Liver (tissue), 10 donors: ENCODE measurements at places on chromosomes 11 and 22.

GRCh38 chr11:17745023-17745772 is 10.6 kb downstream of the KCNC1 start:
- no peak for DNase-seq

GRCh38 chr11:94131718-94132115 is 3.1 kb downstream of the PANX1 start:
- no peak for DNase-seq

DNA sequence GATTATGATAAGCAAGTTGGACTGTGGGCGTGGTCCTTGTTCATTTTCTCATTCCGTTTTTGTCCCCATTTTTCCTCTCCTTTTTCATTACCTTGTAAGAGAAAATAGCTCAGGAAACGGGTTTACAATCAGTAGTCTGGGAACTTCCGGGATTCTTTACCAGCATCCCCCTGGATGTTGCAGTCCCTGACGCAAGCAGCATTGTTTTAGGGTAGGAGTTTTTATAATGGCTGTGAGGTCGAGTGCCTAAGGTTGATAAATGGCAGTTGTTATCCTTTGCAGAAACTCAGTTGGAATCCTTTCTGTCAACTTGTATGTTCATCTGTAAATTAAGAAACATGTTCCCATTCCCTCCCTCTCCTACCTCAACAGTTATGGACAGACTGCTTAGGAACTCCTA is 68.3 kb downstream of the ARHGEF12 start:
- DNase-seq: no peak

- no peak for DNase-seq
Measured at GRCh38 chr22:47094861-47095330, 332.4 kb downstream of the TBC1D22A start.

DNA sequence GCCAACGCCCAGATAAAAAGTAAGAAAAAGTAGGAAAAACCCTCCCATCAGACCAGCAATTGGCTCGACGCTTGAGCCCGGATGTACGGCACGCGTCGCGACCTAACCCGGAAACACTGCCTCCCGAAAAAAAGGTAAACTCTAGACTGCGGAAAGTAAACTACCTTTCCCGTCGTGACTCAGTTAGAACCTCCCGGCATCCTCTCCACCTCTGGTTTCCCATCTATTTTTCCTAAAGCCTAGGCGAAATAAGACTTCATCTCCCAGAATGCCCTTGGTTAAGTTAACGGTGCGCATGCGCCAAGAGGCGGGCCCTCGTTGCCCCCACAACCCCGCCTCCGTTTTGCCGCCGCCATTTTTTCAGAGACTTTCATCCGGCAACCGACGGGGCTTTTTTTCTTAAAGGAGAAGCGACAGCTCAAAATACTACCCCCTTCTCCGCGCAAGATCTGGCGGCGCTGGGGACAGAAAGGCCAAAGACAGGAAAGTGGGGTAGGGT is 678 bp upstream of the ZFP91 start:
- DNase-seq: peak; percentile 92

DNA sequence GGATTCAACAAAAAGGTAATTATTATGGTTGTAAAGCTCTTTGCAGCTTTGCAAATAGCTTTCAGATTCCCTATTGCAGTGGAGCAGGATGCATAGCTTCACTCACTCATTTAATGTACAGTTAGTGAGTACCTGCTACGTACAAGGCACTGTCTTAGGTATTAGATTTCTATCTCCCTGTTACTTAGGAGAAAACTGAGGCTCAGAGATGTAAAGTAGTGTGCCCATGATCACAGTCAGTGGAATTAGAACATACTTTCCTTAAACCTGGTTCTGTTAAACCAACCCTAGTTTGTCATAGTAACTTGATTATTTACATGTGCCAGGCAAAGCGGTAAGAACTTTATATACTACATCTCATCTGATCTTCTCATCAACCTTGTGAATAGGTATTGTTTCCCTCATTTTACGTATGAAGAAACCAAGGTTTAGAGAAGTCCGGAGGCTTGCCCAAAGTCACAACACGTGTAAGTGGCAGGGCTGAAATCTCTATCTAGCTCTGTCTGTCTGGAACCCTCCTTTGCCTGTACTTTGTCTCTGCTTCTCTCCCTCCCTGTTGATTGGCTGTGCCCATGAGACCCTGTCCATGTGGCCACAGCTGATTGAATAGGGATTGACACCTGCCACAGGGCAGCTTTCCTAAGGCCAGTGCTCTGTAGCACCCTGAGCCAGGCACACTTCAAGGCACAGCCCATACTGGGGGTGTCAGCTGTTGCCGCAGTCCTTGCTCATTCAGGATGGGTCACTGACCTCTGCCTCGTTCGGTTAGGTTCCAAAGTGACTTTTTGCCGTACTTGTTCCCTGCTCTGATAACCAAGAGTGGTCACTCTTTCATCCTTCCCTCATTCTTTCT is 63.8 kb upstream of the PRSS23 start:
- no peak for DNase-seq

- DNase-seq: no peak
Measured at GRCh38 chr22:19517171-19517500, 7.1 kb downstream of the CLDN5 start.

DNA sequence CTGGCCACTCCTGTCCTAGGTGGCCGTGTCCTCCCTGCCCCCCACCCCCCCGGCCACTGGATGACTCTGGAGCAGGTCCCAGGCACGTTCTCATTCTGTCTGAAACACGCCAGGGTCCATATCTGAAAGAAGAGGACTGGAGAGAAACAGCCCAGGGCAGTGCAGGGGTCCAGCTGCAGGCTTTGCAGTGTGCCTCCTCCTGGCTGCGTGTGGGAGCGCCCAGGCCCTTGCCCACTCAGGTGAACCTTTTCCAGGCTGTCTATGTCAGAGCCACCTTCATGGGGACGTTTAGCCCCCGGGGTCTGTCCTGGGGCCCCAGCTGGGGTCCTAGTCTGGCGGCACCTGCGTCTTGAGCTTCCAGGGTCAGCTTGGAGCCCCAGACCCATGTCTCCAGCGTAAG is 15.6 kb downstream of the GRAMD4 start:
- DNase-seq: no peak

DNA sequence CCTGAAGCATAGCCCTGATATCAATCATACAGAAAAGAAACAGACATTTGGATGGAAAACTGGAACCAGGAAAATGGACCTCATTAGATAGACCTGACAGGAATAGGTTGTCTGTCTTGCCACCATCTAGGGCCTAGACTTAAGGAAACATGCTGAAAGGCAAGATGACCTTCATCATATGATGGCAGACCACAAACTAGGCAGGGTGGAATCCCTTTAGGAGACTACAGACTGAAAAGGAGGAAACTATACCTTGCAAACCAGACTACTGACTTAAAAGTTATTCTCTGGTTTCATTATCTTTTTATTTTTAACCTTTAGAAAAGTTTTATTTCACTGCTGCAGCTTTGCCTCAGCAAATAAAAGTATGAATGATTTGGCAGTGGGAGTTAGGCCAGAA is 20.3 kb downstream of the SBF2 start:
- DNase-seq: no peak

DNA sequence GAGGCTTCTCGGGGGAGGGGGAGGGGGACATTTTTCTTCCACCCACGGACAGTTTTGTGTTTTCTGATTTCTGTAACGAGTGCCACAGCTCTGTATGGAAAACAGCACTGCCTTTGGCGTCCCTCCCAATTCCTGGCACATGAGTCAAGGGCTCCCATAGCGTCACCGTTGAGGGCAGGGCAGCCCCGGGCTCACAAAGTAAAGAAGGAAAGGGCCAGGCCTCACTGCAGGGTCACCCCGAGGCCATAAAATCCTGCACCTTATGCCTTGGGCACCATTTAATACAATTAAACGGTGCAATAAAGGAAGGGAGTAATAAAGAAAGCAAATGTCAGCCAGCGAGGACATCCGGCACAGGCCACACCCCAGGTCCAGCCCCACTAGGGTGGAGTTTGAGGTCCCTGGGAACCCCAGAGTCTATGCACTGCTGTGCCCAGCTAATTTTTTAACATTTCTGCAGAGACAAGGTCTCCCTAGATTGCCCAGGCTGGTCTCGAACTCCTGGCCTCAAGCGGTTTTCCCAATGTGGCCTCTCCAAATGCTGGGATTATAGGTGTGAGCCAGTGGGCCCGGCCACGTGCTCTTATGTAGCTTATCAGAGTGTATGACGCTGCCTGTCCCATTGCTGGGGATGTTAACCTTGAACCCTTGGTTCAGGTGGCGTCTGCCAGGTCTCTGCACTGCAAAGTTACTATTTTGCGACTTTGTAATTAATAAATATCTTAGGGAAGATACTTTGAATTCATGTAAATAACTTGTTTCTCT is 13.6 kb upstream of the MUC2 start:
- no peak for DNase-seq

GRCh38 chr11:57460022-57460757 is at the start of gene RTN4RL2:
Gene RTN4RL2 (plus strand): TSS chr11:57460528. CDS start chr11:57460866, 338 bp downstream.
- peak; percentile 61 for DNase-seq

GRCh38 chr11:6096417-6096816 is 11.1 kb upstream of the OR56B4 start:
- no peak for DNase-seq

GRCh38 chr22:40769761-40770160 is 49.4 kb downstream of the SLC25A17 start:
- no peak for DNase-seq

DNA sequence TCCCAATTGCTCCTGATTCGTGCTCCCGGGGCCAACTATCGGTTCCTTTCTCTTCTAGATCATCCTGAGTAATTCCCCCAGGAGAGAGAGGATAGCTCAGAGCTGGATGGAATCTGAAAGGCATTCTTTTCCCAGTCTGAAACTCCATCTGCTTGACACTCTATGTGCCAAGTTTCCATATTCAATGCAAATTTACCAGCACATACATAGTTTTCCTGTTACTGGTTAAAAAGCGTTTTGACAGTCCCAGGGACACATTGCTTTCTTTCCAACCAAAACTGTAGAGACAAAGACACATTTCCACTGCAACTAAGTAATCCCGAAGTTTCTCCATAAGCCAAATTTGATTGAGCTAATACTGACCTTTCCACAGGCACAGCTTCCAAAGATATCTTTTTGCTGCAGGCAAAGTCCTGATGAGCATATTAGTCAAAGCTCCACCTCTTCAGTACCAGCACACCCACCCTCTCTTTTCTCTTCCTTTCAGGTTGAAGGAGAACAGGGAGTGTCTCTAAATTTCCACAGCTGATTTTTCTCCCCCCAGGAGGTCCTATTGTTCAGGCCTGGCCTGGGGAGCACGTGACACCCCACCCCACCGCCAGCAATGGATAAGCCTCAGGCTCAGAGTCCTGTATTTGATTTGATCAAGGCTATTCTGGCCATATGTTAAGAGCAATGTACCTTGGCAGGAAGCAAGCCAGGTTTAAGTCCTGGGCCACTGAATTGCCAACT is 9.7 kb upstream of the ANKK1 start:
- DNase-seq: no peak

- no peak for DNase-seq
Measured at GRCh38 chr11:10640308-10640707, 53.2 kb downstream of the IRAG1 start.

- DNase-seq: no peak
Measured at GRCh38 chr11:14578541-14578956, 58.4 kb upstream of the PSMA1 start.

DNA sequence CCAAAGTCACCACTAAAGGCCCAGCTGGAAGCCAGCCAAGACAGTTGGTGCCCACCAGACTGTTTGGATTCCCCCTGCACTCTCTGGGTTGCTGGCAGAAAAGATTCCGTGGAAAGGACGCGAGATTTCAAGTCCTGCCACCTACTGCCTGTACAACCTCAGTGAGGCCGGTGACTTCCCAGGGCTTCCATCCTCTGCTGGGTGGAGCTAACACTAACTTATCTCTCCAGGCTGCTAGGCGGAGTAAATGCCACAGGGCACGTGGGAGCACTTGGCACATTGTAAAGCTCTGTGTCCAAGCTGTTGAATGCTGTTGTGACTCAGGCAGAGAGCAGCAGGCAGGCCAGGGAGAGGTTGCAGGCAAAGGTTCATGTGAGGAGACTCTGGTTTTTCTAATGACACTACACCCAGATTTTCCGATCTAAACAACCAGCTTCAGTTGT is 50.9 kb upstream of the CDON start:
- no peak for DNase-seq

DNA sequence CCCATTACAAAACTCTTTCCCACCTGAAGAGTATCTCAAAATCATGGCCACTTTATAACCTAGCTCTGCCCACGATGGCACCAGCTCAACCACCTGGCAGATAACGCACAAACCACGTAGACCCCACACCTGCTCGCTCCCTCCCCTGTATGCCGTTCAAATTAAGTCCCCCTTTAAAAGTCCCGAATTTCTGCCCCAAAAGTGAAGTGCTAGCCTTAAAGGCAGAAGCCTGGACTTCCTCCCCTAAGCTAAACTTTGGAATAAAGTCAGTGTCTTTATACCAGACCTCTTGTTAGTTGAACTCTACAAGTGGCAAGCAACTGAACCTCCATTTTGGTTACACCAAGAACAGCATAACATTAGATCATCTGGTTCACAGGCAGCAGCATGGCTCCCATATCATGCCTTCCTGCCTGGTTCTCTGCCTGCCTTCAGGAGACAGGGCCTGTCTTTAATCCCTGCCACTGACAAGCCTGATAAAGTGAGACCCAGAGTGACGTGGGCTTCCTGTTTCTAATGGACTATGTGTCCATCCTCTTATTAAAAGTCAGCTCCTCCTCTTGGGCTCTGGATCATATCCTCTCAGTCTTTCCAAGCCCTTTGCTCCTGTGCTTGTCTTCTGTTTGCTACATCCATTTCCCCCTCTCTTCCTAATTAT is 32.6 kb upstream of the NNMT start:
- DNase-seq: no peak

- no peak for DNase-seq
Measured at GRCh38 chr22:30016596-30016995, 63.7 kb upstream of the HORMAD2 start.

- DNase-seq: peak; percentile 55
Measured at GRCh38 chr11:114060392-114061047, 1.0 kb downstream of the ZBTB16 start.

DNA sequence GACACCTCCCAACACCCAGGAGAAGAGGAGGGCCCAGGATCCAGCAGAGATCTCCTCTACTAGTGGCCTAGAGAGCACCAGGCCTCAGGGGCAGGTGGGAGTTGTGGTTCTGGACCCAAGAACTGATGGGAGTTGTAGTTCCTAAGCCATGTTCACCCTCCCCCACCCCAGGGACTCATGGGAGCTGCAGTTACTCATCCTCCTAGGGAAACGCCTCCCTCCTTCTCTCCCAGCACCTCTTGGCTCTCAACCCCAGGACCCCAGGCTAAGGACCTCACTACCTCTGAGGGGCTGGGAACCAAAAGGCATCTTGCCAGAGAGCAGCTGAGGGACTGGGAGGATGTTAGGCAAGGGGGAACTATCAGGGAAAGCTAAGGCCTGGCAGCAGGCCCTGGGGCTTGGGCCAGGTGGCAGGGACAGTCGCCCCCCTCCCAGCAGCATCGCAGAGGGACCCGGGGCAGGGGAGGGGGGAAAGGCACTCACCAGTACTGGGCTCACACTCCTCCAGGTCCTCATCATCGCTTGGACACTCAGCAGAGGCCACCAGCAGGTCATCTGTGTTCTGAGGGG is 28.9 kb downstream of the SLC22A12 start:
- DNase-seq: no peak
